ENCODE measurements at places on chromosomes 12 and 14.

GRCh38 chr14:96576359-96576758 is 74.2 kb downstream of the PAPOLA start:
- DNase-seq: no peak

DNA sequence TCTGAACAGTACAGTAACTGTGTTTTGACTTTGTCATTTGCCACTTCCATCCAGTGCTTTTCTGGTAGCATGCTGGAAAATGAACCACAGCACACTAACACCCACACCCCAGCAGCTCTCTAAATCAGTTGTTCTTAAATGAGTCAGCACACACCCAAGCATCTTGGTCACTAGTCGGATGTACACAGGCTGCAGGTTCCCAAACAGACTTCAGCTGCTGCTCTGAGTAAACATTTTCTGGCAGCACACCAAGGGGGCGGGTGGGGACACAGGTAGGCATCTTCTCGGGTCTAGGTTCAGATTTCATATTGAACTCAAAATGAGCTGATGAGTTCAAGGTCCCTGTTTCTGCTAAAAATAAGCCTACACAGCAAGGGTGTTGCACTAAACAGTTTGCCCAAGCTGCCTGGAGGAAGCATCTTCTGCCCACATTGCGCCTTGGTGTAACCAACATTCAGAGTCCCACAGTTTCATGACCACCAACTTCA is 39.8 kb downstream of the IFNG start:
- peak; percentile 52 for DNase-seq

GRCh38 chr14:52950898-52951680 is at the start of gene FERMT2:
FERMT2 (minus strand) TSS chr14:52951050; CDS start chr14:52950568, 482 bp downstream.
- DNase-seq: no peak

DNA sequence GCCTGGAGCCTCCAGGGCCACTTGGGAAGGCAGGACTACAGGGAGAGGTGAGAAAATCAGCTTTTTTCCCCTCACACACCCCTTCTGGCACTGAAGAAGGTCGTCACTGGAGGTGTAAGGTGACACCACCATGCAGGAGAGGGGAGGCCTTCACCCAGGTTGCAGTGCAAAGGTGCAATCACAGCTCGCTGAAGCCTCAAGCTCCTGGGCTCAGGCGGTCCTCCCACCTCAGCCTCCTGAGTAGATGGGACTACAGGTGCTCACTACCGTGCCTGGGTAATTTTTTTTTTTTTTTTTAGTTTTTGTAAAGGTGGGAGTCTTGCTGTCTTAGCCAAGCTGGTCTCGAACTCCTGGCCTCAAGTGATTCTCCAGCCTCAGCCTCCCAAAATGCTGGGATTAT is 93.6 kb downstream of the TNFAIP2 start:
- DNase-seq: no peak

DNA sequence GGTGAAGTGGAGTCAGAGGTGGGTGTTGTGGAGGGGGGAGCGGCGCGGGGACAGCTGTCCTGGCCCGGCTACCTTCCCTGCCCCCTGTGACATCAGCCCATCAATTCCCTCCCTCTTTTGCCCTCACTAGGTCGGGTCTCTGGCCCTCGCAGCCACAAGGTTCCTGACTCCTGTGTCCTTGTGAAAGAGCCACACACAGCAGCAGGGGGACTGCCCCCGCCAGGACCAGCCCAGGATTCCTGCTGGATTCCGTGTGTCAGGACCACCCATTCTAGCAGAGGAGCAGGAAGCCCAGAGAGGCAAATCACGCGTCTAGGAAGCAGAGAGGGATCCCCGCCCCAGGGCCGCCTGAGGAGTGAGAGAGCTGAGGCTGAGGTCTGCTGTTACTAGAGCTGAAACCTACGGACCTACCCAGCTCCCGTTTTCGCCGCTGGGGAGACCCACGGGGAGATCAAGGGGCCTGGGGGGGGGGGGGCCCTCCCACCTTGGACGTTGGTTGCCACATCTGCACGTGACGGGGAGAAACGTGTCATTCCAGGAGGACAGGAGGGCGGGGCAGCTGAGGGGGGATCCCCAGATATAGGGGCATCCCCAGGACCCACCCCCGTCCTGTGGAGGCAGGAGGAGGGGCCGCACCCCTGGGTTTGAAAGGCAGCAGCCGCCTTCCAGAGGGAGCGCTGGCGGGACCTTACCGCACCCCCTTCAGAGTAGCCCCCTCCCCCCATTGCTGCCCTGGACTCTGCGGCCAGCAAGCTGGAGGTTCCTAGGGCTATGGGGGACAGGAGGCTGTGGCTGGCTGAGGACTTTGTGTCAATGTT is 12.5 kb upstream of the INF2 start:
- no peak for DNase-seq

- peak; percentile 11 for DNase-seq
These were observed 58.7 kb downstream of the DRAM1 start for GRCh38 chr12:101935890-101936746.

- no peak for DNase-seq
These were observed 40.3 kb downstream of the BRAP start for GRCh38 chr12:111645433-111645832.

- no peak for DNase-seq
These were observed 21.1 kb downstream of the SOAT2 start for GRCh38 chr12:53124352-53124723.

- no peak for DNase-seq
These were observed 107.5 kb downstream of the PHLDA1 start for GRCh38 chr12:75923964-75924666.
